ENCODE measurements at places on chromosomes 12 and 14. TPM values are rescaled to one million over a fixed set of nuclear protein-coding genes. Genes with fewer than 3 reads are reported as not detected.

- H3K4me1 ChIP-seq: no peaks in the 10 kb centered on the region
- H3K36me3 ChIP-seq: peaks cover 10% of the 10 kb centered on the region
- no peak for DNase-seq
- H3K27ac ChIP-seq: no peak overlapping the region
- no peak overlapping the region for H3K4me3 ChIP-seq
- no peaks in the 10 kb centered on the region for H3K27me3 ChIP-seq
These were observed 82.6 kb downstream of the TAOK3 start for GRCh38 chr12:118290130-118290529.

DNA sequence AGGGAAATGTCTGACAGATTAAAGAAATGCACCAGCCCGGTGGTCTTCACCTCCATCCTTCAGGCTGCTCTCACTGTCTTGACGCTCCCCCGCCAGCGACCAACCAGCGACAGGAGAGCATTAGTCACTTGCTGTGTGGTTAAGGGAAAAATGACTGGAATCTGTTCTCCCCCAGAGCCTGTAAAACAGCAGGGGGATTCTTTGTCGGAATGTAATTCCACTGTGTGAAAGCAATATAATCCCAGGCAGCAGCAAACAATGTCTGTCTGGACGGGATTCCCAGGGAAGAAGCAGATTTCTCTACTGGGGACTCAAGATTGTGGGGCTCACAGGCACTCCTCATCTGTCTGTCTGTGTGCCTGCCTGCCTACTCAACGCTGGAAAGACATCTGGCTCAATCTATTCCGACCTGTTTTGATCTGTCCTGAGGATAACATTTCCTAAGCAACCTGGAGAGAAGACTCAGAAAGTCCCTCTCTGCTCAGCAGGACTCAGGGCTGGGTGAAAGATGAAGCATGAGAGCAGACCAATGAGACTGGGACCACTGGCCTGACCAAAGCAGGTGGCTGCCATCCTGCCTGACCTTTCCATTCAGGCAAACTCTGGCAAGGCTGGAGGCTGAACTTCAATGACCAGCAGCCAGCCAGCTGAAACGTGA, 54.6 kb downstream of the NUAK1 start:
- H3K27me3 ChIP-seq: no peaks in the 10 kb centered on the region
- DNase-seq: no peak
- peaks cover 20% of the 10 kb centered on the region for H3K36me3 ChIP-seq

DNA sequence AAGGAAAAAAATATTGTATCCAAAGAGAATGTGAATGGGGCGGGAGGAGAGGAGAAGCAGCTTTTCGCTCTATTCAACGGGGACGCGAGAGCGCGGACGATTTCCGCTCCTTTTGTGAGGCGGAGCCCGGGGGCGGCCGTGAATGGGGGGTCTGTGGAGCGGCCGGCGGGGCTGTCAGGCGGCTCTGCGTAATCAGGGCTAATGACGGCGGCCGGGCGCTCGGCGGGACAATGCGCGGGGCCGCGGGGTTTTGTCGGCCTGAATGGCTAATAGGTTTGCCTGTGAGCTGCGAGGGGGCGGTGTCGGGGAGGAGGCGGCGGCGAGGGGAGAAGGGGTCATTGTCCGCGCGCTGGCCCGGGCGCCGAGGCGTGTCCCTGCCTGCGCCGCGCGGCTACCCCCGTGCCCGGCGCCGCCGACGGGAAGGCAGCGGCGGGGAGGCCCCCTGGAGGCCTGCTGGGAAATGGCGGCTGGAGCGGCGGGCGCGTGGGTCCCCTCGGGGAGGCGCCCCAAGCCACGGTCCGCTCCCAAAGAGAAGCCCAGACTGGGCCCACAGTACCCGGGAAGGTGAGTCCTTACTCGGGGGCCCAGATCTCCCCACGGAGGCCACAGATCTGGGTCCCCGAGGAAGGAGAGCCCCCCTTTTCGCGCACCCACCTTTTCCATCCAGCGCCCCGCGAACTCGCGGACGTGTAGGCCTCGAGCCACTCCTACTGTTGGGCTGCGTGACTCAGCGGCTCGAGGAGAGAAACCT, 6.0 kb downstream of the SIX6 start:
- H3K4me3 ChIP-seq: peak overlapping the region; percentile 39
- H3K27ac ChIP-seq: no peak overlapping the region

DNA sequence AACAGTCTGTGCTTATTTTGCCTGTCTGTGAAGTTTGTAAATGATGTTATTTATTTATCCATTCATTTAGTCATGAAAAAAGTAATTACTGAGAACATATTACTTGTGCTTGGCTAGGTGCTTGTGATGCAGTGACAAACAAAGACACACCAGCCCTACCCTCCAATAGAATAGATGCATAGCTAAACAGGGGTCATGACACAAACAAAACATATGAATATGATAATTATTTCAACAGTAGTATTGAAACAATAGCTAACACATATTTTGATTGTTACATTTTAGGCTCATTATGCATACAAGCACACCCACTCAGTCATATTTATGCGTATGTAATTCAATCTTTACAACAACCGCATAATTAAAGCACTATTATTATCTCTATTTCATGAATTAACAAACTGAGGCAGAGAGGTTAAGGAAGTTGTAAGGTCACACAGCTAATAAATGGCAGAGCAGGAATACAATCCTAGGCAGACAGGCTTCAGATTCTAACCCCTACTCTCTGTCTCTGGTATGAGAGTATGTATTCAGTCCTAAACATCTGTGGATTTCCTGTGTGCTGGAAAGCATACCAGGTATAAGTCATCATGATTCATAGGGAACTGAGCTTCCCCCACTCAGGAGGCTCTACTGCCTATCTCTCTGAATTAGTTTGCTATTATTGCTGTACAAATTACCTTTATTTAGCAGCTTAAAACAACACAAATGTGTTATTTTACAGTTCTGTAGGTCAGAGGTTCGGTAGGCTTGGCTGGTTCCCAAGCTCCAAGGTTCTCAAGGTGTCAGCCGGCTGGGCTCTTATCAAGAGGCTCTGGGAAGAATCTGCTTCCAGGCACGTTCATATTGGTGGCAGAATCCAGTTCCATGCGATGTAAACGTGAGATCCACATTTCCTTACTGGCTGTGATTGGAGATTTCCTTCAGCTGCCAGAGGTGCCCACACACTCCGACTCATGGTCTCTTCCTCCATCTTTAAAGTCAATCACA, 509.4 kb downstream of the GALC start:
- H3K4me3 ChIP-seq: no peak overlapping the region
- no peak for DNase-seq
- no peaks in the 10 kb centered on the region for H3K4me1 ChIP-seq
- H3K27me3 ChIP-seq: no peaks in the 10 kb centered on the region

DNA sequence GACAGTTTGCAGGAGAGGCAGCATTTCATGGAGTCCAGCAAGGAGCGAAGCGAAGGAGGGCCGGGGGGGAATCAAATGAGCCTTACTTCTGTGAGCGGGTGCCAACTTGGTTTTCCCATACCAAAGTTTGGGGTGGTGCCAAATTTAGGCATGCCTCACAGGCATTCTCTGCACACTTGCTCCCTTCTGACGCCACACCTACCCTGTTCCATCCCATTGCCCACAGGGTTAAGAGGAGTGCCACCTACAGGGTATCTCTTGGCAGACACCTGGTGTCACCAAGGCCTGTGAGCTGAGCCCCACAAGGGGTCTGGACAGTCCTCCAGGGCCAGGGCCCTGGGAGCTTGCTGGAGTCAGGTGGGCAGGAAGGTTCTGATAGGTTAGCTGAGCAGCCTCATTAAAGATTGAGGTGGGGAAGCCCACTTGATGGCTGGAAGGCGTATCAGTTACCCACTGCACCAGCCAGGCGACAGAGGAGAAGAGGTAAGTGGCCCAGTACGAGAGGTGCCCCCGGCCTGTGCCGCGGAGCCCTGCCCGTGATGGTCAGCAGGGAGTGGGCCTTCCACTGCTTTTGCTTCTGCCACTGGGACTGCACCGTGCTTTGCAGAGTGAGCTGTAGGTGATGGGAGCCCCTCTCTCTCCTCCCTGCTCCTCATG, 45.2 kb downstream of the DEGS2 start:
- DNase-seq: peak; percentile 59
- H3K36me3 ChIP-seq: peaks cover 9% of the 10 kb centered on the region
- no peak overlapping the region for H3K27ac ChIP-seq
- no peaks in the 10 kb centered on the region for H3K4me1 ChIP-seq
- no peak overlapping the region for H3K4me3 ChIP-seq
- H3K27me3 ChIP-seq: no peaks in the 10 kb centered on the region

GNG2 gene
- total RNA-seq: 24.4 TPM

PTMS gene
- total RNA-seq: 323 TPM

KLRC3 gene
- total RNA-seq: not detected

MANSC4 gene
- total RNA-seq: not detected

INSM2 gene
- total RNA-seq: not detected
